Ovary (tissue), 10 donors: ENCODE measurements at places on chromosomes 7 and 10. TPM values are rescaled to one million over a fixed set of nuclear protein-coding genes. Genes with fewer than 3 reads are reported as not detected.

FAM131B gene
- total RNA-seq, result 0.79 TPM

ZNF32 gene
- 50.7 TPM for total RNA-seq

- no peak for DNase-seq
- no peak overlapping the region for H3K4me3 ChIP-seq
- H3K36me3 ChIP-seq, result no peaks in the 10 kb centered on the region
- H3K4me1 ChIP-seq, result peaks cover 12% of the 10 kb centered on the region
- H3K27ac ChIP-seq, result no peak overlapping the region
- peaks cover 16% of the 10 kb centered on the region for H3K27me3 ChIP-seq
Observed at GRCh38 chr10:123140164-123140982, 4.6 kb downstream of the HMX3 start.

SPAM1 gene
- not detected for total RNA-seq

- no peaks in the 10 kb centered on the region for H3K4me1 ChIP-seq
- no peak for DNase-seq
- no peak overlapping the region for H3K4me3 ChIP-seq
- no peaks in the 10 kb centered on the region for H3K27me3 ChIP-seq
- no peak overlapping the region for H3K27ac ChIP-seq
Observed at GRCh38 chr7:137670222-137671064, 176.3 kb downstream of the DGKI start.

GRCh38 chr10:58384544-58384998 is 639 bp upstream of the TFAM start:
- H3K4me1 ChIP-seq, result no peaks in the 10 kb centered on the region
- H3K27ac ChIP-seq, result peak overlapping the region; percentile 26
- H3K4me3 ChIP-seq, result peak overlapping the region; percentile 66
- H3K36me3 ChIP-seq, result no peaks in the 10 kb centered on the region
- DNase-seq, result no peak
- H3K27me3 ChIP-seq, result no peaks in the 10 kb centered on the region

DNA sequence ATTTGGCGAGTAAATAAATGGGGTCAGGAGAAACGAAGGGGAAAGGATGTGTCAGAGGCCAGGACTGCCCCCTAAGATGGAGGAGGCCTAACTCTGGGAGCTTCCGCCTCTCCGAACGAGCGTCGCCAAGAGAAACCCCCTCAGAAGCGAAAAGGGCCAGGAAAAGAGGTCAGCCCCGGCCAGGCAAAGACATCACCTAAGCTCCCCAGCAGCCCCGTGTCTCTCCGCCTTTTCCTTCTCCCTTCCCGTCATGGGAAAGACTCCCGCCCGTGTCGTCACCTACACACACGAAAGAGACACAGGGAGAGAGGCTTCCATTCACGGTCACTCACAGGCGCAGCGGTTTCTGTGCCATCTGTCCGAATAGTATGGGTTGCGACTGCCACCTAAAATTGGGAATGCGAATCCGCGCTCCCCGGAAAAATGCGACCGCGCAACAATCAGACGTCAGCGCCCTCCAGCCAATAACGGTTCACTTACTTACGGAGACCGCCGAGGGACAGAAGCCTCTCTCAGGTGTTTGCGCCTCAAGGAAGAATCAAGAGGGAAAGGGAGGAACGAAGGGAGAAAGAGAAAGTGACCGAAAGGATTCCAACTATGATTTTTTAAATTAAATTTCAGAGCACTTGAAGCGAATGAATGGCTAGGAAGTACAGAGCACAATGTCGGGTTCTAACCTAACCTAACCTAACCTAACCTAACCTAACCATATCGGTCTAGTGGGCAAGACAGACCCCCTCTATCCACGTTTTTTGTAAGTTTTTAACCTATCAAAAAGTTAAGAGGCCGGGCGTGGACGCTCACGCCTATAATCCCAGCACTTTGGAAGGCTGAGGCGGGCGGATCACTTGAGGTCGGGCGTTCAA is at the start of gene CWF19L1:
Gene CWF19L1 (minus strand): TSS at position 400 of the 866 bp plus-strand sequence. CDS start 45 bp downstream, at position 355.
- peaks cover 4% of the 10 kb centered on the region for H3K4me1 ChIP-seq
- no peak within 1 kb of the TSS for H3K27ac ChIP-seq
- no peaks in the 10 kb centered on the region for H3K36me3 ChIP-seq

GRCh38 chr7:129470411-129470810 is 31.9 kb upstream of the SMKR1 start:
- no peak for DNase-seq
- H3K36me3 ChIP-seq, result no peaks in the 10 kb centered on the region
- no peak overlapping the region for H3K4me3 ChIP-seq
- no peaks in the 10 kb centered on the region for H3K27me3 ChIP-seq
- H3K27ac ChIP-seq, result no peak overlapping the region

DNA sequence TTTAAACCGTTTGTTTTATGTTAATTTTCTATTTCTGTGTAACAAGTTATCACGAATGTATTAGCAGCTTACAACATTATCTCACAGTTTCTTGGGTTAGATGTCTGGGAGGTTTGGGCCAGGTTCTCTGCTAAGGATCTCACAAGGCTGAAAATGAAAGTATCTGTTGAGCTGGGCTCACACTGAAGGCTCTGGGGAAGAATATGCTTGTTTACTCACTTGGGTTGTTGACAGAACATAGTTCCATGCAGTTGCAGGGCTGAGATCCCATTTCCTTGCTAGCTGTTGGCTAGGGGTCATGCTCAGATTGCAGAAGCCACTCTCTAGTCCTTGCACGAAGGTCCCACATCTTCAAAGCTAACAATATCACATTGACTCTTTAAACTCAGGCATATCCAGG is 266.6 kb upstream of the GNAI1 start:
- H3K4me1 ChIP-seq, result no peaks in the 10 kb centered on the region
- H3K27me3 ChIP-seq, result no peaks in the 10 kb centered on the region
- DNase-seq, result no peak
- no peak overlapping the region for H3K27ac ChIP-seq
- H3K4me3 ChIP-seq, result no peak overlapping the region

SLC18A3 gene
- not detected for total RNA-seq

- DNase-seq, result no peak
- H3K4me1 ChIP-seq, result no peaks in the 10 kb centered on the region
- no peak overlapping the region for H3K4me3 ChIP-seq
- H3K27me3 ChIP-seq, result no peaks in the 10 kb centered on the region
- no peaks in the 10 kb centered on the region for H3K36me3 ChIP-seq
Observed at GRCh38 chr7:39535720-39536119, 30.5 kb upstream of the YAE1 start.

- no peak overlapping the region for H3K4me3 ChIP-seq
- no peak overlapping the region for H3K27ac ChIP-seq
- no peak for DNase-seq
- peaks cover 3% of the 10 kb centered on the region for H3K4me1 ChIP-seq
- H3K27me3 ChIP-seq, result no peaks in the 10 kb centered on the region
Observed at GRCh38 chr7:30183749-30184369, 49.1 kb downstream of the MTURN start.

DNA sequence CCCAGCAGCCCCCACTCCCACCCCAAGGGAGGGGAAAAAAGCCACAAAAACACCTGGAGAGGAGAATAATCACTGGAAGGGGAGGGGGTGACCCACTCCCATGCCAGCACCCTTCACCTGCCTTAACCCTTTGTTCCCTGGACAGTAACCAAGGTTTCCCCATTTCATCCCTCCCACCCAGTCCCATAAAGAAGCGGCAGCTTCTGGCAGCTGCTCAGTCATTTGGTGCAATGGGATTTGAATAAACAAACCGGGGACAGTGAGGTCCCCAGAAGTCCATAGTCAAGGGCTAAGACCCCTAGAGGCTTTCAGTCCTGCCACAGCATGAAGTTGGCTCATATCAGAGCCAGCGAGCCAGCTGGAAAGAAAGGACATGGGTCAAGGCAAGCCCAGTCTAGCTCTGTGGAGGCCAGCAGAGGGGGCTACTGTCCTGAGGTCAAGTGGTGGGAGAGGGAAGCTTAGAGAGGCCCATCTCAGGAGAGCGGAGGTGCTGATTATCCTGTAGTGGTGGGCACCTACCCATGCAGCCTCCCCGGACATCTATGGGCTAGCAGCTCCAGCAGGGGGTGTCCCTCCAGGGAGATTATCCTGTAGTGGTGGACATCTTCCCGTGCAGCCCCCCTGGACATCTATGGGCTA is 58.9 kb upstream of the LBX1 start:
- no peaks in the 10 kb centered on the region for H3K36me3 ChIP-seq
- no peak overlapping the region for H3K27ac ChIP-seq
- peaks cover 3% of the 10 kb centered on the region for H3K4me1 ChIP-seq

DNA sequence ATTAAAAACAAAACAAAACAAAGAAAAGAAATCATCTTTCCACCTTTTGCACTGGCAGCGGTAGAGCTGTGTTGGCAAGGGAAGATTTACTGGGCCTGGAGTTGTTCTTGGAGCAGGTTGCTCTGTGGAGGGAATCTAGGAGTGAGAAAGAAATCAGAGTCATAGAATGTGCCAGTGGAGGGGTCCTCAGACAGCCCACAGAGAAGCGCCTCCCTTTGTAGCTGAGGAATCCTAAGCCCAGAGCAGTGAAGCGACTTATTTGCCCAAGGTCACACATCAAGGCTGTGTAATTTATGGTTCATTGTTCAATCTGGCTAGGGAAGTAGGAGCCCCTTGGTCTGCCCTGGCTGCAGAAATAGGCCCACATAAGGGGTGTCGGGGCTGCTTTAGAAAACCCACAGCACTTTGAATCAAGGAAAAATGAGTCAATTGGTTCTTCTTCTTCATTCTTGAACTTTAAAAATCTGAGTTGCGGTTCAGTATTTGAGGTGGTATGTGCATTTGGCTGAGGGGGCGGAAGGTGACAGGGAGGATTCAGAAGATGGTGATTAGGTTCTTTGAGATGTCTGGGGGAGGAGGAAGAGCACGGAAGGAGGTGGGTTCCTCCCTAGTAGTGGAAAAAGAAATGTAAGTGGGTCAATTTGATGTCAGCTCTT is 253.7 kb downstream of the PTEN start:
- no peak for DNase-seq
- H3K27me3 ChIP-seq, result no peaks in the 10 kb centered on the region
- no peak overlapping the region for H3K4me3 ChIP-seq
- no peaks in the 10 kb centered on the region for H3K36me3 ChIP-seq
- H3K4me1 ChIP-seq, result no peaks in the 10 kb centered on the region

SPACDR gene
- 3.0 TPM for total RNA-seq
